Endodermal cell (in vitro differentiated cells): ENCODE measurements at places on chromosomes 3 and 15. TPM values are rescaled to one million over a fixed set of nuclear protein-coding genes. Genes with fewer than 3 reads are reported as not detected.
A peak's percentile ranks its signal among the peaks of the same experiment; 100 is the strongest.

PRR23E gene
- total RNA-seq, result not detected in 3 replicates

MYLK gene
- total RNA-seq, result 3.8 and 6.6 TPM in 2 replicates

CPNE4 gene
- 2.0 and 2.5 TPM in 2 replicates for total RNA-seq

TNFSF10 gene
- 0.51 and 0.68 TPM in 2 replicates for total RNA-seq

GABRG3 gene
- 0.25 and 0.48 TPM in 2 replicates for total RNA-seq

DNA sequence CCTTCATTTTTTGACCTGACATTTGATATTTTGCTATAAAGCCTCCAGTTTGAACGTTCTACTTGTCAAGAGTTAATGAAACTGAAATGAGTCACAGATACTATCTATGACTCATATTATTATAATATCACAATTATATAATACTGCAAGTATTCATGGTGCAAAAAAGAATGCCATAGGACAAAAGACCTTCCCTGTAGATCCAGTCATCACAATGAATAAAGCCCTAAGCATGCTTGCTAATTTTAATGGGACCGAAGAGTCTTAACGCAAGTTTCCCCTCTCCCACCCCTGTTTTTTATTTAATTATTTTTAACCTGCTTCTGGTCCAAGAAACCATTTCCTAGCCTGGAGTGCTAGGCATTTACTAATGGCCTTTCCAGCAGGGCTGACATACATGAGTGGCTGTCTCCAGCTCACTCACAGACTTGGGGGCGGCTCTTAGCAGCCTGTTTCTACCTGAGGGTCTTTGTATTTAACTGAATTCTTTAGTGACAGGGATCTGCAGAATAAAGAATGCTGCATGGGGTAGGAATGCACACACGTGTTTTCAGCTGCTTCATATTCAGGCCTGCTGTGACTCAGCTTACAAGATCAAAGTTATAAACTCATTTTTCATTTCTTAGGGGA is 61.2 kb downstream of the THBS1 start:
- H3K4me1 ChIP-seq, result no peaks in the 10 kb centered on the region
- H3K27ac ChIP-seq, result peak overlapping the region; percentile 21
- H3K27me3 ChIP-seq, result no peaks in the 10 kb centered on the region
- no peak overlapping the region for H3K4me3 ChIP-seq
- no peaks in the 10 kb centered on the region for H3K36me3 ChIP-seq

DNA sequence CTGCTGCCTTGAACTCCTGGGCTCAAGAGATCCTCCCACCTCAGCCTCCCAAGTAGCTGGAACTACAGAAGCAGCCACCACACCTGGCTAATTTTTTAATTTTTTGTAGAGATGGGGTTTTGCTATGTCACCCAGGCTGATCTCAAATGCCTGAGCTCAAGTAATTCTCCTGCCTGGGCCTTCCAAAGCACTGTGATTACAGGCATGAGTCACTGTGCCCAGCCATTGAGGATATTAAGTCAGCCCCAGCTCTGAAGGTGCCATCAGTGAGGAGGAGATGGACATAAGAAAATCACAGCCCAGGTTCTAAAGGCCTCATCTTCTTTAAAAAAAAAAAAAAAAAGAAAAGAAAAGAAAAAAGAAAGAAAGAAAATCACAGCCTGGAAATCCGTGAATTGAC is 26.6 kb upstream of the PSTPIP1 start:
- no peak overlapping the region for H3K27ac ChIP-seq
- DNase-seq, result peak; percentile 29
- H3K4me1 ChIP-seq, result peaks cover 10% of the 10 kb centered on the region
- H3K4me3 ChIP-seq, result no peak overlapping the region
- no peaks in the 10 kb centered on the region for H3K36me3 ChIP-seq

GRCh38 chr15:42367041-42367440 is 7.7 kb downstream of the CAPN3 start:
- peaks cover 20% of the 10 kb centered on the region for H3K27me3 ChIP-seq
- no peak overlapping the region for H3K27ac ChIP-seq
- no peak for DNase-seq
- H3K36me3 ChIP-seq, result no peaks in the 10 kb centered on the region
- H3K4me3 ChIP-seq, result no peak overlapping the region
- peaks cover 4% of the 10 kb centered on the region for H3K4me1 ChIP-seq

- no peaks in the 10 kb centered on the region for H3K4me1 ChIP-seq
- no peak overlapping the region for H3K4me3 ChIP-seq
- no peak overlapping the region for H3K27ac ChIP-seq
- H3K36me3 ChIP-seq, result no peaks in the 10 kb centered on the region
- no peaks in the 10 kb centered on the region for H3K27me3 ChIP-seq
- no peak for DNase-seq
These were observed 17.5 kb upstream of the APEH start for GRCh38 chr3:49656541-49657112.

DNA sequence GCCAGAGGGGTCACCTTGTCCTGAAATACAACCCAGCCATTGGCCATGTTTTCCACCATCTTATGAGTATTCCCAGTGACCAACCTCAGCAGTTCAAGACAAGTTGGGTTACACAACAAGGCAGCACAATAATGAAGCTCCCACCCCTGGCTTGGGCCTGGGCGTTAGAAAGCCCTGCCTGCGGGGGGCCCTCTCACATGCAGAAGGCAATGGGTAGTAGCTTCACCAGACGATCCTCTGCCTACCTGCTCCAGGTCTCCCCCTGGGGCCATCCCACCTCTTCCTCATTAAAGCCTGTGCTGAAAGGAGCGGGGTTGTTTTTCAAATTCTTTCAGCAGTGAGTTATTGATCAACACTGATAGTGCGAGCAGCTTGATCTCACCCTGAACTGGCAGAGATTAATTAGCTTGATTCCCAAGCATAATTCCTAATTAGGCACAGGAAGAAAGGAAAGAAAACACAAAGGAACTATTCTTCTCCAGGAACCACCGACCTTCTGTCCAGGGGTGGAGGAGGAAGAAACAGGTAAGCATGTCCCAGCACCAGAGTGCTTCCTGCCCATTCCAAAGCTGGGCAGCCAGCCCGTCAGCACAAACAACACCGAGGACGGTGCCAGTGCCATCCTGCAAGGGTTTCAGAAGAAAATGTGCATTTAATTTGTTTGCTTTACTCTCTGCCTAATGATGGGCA is 79.7 kb upstream of the CGNL1 start:
- peaks cover 5% of the 10 kb centered on the region for H3K36me3 ChIP-seq
- H3K4me1 ChIP-seq, result no peaks in the 10 kb centered on the region
- DNase-seq, result peak; percentile 75
- no peak overlapping the region for H3K4me3 ChIP-seq

- H3K27ac ChIP-seq, result no peak overlapping the region
- H3K36me3 ChIP-seq, result no peaks in the 10 kb centered on the region
- H3K4me1 ChIP-seq, result no peaks in the 10 kb centered on the region
- H3K4me3 ChIP-seq, result no peak overlapping the region
These were observed 242.2 kb downstream of the SLCO3A1 start for GRCh38 chr15:92095693-92096092.

- H3K36me3 ChIP-seq, result peaks cover 51% of the 10 kb centered on the region
- no peak overlapping the region for H3K4me3 ChIP-seq
- H3K4me1 ChIP-seq, result peaks cover 2% of the 10 kb centered on the region
- no peaks in the 10 kb centered on the region for H3K27me3 ChIP-seq
- DNase-seq, result no peak
These were observed 28.1 kb downstream of the ZNF589 start for GRCh38 chr3:48268936-48269561.

DNA sequence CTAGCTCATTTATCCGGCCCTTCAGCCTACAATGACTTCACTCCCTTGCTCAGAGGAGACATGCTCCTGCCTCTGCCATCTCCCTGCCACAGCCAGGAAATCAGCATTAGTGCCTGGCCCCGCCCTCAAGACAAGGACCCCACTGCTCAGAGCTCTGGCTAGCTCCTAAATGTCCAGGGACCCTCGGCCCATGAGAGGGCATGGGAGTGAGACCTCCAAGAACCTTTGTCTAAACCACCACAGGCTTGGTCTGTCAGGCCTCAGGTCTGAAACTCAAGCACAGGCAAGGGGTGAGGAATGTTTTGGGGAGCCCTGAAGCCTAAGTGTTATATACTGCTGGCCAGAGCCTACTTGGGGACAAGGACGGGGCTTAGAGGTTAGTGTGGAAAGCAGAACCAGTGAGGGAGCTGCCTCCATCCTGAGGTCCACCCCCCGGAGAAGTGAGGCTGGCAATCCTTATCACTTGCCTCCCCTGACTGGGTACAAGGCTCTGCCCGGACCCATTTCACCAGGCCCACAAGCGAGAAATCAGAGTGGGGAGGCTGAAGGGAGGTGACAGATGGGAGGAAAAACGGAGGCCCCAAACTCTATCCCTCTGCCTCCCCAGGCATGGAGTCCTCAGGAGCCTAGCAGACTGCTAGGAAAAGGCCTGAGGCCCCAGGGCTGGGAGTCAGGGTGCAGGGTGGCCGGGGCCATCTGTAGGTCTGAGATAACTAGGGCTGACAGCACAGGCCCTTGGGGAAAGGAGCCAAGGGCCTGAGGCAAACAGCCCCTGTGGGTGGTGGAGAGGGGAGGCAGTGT is 18.8 kb downstream of the SHF start:
- H3K27me3 ChIP-seq, result no peaks in the 10 kb centered on the region
- H3K27ac ChIP-seq, result peak overlapping the region; percentile 68
- peaks cover 4% of the 10 kb centered on the region for H3K4me1 ChIP-seq
- no peak overlapping the region for H3K4me3 ChIP-seq
- H3K36me3 ChIP-seq, result no peaks in the 10 kb centered on the region

- DNase-seq, result no peak
- H3K27ac ChIP-seq, result no peak overlapping the region
- no peak overlapping the region for H3K4me3 ChIP-seq
- H3K4me1 ChIP-seq, result no peaks in the 10 kb centered on the region
These were observed 228.7 kb downstream of the VPS13C start for GRCh38 chr15:61831505-61831921.

DNA sequence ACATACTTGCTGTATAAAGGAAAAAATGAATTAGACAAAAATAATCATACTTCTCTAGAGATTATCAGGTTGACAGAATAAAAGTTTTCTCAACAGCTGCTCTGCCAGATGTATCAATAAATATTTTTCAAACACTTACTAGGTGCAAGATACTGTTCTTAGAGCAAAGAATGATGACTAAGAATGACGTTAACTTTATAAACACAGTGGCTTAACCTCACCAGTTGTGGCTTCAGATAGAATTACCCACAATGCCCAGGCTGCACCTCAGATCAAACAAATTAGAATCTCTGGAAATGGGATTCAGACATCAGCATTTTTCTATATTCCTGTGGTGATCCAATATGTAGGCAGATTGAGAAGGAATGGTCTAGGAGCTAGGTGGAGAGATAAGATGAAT is 422.4 kb upstream of the ATP11B start:
- no peaks in the 10 kb centered on the region for H3K27me3 ChIP-seq
- H3K36me3 ChIP-seq, result no peaks in the 10 kb centered on the region
- no peak overlapping the region for H3K27ac ChIP-seq
- no peaks in the 10 kb centered on the region for H3K4me1 ChIP-seq
- DNase-seq, result no peak

- no peaks in the 10 kb centered on the region for H3K36me3 ChIP-seq
- no peak for DNase-seq
- H3K27me3 ChIP-seq, result peaks cover 32% of the 10 kb centered on the region
- H3K4me3 ChIP-seq, result no peak overlapping the region
- H3K4me1 ChIP-seq, result peaks cover 6% of the 10 kb centered on the region
These were observed 854 bp downstream of the CLEC3B start for GRCh38 chr3:45026957-45027356.
